ENCODE measurements at places on chromosomes 2 and 18. TPM values are rescaled to one million over a fixed set of nuclear protein-coding genes. Genes with fewer than 3 reads are reported as not detected.

DNA sequence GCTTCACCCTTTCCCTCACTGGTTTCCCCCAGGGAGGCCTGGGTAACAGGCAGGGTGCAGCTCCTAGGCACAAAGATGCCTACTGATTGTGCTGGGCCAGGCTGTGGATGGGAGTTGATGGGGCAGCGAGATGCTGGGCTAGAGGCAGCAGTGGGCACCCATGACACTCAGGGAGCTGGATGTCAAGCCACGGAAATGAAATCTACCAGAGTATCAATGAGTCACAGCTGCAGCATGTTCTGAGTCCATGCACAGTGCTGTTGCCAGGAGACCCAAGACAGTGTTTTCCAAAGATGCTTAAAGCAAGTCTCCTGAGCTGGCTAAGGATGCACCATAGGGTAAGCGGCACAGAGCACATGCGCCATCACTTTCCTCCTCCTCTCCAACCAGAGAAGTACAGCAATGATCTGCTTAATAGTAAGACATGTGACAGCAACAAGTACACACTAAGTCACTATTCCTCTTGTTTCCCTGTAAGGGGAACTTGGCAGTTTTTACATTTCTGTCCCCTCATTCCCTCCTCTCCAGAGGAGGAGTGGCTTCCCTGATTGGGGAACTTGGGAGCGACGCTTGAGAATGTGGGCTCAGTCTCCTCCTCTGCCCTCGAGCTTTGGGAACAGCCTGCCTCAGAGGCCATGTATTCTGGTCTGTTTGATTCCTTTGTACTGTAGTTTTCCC is 57.2 kb downstream of the CDC42EP3 start:
- DNase-seq = no peak

The CERS6 gene
- total RNA-seq = 74.5 TPM

The CASP10 gene
- total RNA-seq = 6.8 TPM

DNA sequence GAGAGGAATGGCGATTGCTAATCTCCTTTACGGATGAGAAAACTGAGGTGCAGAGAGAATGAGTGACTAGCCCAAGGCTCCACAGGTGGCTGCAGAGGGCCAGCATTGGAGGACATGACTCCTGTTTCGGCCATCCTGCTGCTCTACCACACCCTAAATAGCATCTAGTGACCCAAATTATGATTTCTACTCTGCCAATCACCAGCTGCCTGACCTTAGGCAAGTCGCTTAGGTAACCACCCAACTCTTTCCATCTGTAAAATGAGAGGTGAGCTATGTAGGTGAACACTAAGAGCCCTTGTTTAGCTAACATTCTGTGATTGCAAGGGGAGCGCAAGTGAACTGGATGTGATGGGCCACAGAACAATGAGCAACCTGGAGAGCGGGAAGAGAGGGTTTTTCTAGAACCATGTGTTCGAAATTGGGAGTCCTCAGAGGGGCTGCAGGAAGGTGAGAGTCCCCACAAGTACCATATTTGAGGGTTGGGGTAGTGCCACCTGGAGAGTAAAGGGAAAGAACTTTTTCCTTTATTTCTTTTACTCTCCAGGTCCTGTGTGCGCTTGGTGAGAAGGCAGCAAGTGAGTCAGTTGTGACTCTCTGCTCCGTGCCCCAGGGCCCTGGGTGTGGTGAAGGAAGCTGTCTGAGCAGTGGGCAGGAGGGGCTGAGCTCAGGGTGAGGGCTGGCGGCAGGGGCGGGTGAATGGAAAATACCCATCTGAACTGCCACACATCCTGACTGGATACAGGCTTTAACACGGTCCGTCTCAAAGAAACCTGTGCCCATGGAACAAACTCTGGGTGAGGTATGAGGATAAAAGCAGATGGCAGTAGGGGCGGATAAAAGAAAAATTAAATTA is 2.4 kb downstream of the CYP27C1 start:
- no peak for DNase-seq

DNA sequence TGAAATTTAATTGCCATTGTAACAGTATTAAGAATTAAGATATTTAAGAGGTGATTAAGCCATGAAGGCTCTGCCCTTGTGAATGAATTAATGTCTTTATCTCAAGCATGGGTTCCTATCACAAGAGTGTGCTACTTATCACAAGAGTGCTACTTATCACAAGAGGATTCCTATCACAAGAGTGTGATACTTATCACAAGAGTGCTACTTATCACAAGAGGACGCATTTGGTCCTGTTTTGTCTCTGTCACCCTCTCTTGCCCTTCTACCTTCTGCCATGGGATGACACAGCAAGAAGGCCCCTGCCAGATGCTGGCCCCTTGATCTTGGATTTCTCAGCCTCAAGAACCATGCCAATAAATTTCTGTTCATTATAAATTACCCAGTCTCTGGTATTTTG is 13.2 kb upstream of the COL5A2 start:
- no peak for DNase-seq

DNA sequence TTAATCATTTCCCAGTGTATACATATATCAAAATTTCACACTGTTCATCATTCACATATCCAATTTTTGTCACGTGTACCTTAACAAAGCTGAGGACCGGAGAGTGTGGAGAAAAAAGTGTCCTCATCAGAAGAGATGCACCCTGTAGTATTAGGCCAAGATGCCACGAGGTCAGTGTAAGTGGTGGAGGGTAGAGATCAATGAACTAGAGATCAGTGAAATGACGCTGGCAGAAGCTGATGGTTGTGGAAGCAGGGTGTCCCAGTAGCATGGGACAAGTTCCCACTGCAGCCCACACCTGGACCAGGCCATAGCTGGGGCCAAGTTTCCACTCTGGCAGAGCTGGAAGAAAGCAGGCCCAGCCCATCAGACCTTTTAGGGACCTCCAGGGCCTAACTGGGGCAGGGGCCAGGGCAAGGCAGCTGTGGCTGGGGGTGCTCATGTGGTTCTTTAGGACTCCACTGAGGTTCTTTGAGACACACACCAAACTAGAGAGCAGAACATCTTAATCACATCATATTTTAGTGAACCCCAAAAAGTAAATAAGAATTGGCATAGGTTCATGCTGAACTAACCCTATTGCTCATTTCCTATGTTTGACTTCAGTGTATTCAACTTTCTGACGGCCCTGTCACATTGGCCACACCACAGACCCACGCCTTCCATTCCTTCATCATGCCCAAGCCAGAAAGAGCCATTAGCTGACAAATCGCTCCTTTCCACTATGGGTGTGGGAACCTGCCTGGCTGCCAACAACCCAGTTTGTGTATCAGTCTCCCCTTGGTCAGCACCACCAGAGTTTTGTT is 21.6 kb upstream of the GPR55 start:
- no peak for DNase-seq

The WIPF1 gene
- 12.3 TPM for total RNA-seq

DNA sequence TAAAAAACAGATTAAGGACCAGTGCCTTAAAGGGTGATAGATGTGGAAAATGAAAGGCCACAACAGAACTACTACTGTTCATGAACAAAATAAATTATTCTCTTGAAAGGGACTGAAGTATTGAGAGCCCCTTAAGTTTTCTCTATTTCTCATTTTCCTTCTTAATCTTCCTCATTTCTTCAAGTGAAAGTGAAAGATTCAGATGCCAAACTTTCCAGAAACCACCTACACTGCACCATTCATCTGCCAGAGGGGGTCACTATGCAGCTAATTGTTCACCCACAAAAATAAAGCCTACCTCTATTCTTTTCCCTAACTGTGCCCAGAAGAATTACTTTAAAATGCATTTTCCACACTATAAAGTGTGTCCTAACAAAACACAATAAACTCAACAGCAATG is 140.1 kb downstream of the NR4A2 start:
- no peak for DNase-seq

GRCh38 chr18:44909191-44909719 is 228.6 kb downstream of the SETBP1 start:
- no peak for DNase-seq

GRCh38 chr2:98093611-98094010 is 6.6 kb downstream of the VWA3B start:
- no peak for DNase-seq

- DNase-seq = no peak
Observed at GRCh38 chr2:187206471-187206870, 241.6 kb downstream of the CALCRL start.

GRCh38 chr2:62568983-62569837 is 63.2 kb upstream of the TMEM17 start:
- no peak for DNase-seq

DNA sequence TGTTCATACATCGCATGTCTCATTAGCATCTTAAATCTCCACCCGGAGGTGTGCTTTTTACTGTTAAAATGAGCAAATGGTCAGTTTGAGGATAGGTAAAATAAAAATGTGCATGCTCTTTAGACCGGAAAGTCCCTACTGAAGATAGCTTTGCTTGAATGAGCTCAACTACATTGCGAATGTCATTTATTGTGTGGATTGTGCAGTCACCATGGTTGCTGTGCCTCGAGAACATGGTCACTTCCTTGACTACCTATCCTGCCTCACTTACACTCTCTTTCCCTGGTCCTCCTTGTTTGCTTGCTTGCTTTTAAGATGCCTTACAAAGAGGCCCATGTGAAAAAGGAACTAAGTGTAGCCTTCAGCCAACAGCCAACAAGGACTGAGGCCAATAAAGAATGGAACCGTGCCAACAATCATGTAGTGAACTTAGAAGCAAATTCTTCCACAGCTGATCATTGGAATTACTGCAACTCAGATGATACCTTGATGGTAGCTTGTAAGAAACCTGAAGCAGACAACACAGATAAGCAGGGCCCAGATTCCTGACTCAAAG is 72.2 kb upstream of the BARD1 start:
- DNase-seq = no peak
